ENCODE measurements at places on chromosomes 5 and 9. TPM values are rescaled to one million over a fixed set of nuclear protein-coding genes. Genes with fewer than 3 reads are reported as not detected.

Gene IRGM
- total RNA-seq = not detected

Gene TMEM174
- total RNA-seq = not detected

Gene CCDC152
- 3.3 TPM for total RNA-seq

Gene FOXD4
- not detected for total RNA-seq

Gene FCN2
- total RNA-seq = not detected

Gene FOXD4L6
- total RNA-seq = not detected

- no peak for DNase-seq
These were observed 282.6 kb downstream of the SPATA31D1 start for GRCh38 chr9:82271106-82271561.

DNA sequence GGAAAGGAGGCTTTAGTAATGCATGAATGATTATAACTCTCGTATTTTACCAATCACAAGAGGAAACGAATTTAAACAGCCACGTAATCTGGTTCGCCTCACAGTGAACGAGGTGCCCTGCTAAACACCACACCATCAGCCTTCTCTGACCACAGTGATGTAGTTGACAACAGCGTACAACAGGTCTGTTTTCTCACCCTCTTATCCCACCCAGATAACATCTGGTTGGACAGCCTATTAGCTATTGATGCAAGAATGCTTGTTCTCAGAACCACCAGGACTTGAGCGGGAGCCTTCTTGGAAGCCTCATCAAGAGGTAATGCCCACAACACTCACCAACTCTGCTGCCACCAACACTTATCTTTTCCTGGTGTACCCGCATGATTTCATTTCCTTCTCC lies 23.3 kb downstream of the SLC1A3 start:
- no peak for DNase-seq

GRCh38 chr9:137058521-137059234 lies 4.8 kb upstream of the ENTPD2 start:
- DNase-seq = no peak

- no peak for DNase-seq
These were observed 65.9 kb downstream of the ARHGAP26 start for GRCh38 chr5:142836048-142836447.

DNA sequence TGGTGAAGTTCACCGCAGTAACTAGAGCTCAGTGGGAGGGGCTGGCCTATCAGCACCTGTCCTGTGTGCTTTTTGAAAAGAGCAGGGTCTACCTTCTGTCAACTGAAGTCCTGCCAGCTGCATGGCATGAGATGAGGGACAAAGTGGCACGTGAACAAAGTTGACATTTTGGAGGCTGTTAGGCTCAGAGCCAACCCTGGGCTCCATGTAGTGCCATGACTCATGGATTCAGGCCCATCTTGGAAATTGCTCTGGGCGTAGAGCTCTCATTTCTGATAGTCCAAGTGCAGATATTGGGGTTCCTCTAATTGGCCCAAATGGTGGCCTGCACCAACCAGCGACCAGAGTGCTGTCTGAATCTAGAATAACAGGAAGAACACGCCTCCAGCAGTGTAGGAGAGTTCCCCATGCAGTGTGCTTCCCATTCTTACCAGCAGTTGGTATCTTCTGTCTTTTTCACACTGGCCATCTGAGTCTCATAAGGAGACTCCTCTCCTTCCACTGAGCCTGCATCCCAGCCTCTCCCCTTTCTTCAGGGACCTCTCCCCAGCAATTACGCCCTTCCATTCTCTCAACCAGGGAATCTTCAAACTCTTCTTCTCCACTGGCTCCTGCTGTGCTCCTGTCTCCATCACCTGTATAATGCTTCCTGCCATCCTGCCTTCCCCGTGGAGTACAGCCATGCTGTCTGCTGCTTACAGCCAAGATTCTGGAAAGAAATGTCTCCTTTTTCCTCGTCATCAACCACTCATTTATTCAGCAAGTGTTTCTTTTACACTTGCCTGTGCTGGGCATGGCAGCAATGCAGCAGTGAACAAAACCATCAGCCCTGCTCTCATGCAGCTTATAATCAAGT lies 30.4 kb downstream of the IRF1 start:
- no peak for DNase-seq

- DNase-seq = no peak
These were observed 1.6 kb downstream of the PLCXD3 start for GRCh38 chr5:41508696-41509398.

DNA sequence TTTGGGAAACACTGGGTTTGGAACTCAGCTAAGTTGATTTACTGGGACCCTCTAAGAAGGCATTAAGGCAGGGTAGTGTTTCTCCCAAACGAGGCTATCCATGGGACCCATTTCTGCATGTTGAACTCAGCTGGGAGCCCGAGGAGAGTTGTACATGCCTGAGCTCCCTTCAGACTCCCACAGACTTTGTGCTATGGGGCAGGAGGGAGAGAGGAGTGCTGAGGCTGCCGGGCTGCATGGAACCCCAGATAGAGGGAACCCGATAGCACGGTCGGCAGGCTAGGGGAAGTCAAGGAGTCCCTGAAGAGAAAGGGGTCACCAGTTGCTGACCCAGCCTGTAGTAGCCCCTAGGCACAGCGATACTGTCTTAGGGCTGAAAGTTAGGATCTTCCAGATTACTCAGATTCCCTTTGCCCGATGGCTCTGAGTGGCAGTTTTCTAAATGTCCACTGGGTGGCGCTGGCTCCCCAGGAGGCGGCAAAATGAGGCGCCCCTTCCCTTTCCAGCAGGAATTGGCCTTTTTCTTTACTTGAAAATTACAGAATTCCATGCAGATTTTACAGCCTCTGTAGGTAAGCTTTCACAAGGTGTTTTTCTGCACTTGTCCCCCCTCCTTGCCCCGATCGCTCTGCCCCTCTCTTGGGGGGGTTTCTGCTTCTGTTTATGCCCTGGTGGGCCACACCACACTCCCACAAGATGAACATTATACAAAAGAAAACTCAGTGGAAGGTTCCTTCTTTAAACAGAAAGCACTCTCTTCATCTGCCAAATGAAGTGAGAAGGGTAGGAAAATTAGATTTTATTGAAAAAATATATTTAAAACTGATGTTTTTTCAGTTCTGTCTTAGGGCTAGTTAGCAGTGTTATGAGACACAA lies 17.8 kb downstream of the NANS start:
- no peak for DNase-seq

GRCh38 chr9:97723819-97724218 lies 26.7 kb upstream of the XPA start:
- no peak for DNase-seq

DNA sequence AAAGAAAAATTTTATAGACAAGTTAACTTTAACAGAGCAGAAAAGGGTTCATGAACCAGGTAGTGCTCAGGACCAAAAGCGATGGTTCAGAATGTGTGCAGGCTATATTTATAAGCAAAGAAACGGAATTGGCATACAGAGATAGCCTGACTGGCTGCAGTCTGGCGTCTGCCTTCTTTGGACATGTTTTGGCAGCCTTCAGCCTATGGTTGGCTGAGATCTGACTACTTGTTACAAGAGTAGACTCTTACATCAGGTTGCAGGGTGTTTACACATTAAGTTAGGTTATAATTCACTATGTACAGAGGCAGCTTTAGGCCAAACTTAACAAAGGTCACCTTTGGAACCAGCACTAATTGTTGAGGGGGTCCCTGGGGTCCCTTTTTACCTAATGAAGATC lies 7.0 kb downstream of the NOP16 start:
- no peak for DNase-seq

GRCh38 chr5:105670596-105670995 lies 2000.1 kb downstream of the EFNA5 start:
- no peak for DNase-seq

DNA sequence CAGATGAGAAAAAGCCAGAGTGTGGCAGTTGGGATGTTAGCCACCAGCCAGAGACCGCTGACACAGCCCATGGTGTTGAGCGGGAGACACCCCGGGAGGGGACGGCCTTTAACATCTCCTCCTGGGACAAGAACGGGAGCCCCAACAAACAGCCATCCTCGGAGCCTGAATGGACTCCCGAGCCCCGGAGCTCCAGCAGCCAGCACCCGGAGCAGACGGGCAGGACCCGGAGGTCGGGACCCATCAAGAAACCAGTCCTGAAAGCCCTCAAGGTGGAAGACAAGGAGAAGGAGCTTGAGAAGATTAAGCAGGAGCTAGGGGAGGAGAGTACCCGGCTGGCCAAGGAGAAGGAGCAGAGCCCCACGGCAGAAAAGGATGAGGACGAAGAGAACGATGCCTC lies 28.0 kb upstream of the POMT1 start:
- DNase-seq = no peak

GRCh38 chr9:119366909-119367682 lies 2.1 kb downstream of the BRINP1 start:
- DNase-seq = no peak

- no peak for DNase-seq
These were observed 68.5 kb downstream of the SLC28A3 start for GRCh38 chr9:84271921-84272556.

GRCh38 chr9:73684601-73685000 lies 532.9 kb downstream of the ANXA1 start:
- no peak for DNase-seq

DNA sequence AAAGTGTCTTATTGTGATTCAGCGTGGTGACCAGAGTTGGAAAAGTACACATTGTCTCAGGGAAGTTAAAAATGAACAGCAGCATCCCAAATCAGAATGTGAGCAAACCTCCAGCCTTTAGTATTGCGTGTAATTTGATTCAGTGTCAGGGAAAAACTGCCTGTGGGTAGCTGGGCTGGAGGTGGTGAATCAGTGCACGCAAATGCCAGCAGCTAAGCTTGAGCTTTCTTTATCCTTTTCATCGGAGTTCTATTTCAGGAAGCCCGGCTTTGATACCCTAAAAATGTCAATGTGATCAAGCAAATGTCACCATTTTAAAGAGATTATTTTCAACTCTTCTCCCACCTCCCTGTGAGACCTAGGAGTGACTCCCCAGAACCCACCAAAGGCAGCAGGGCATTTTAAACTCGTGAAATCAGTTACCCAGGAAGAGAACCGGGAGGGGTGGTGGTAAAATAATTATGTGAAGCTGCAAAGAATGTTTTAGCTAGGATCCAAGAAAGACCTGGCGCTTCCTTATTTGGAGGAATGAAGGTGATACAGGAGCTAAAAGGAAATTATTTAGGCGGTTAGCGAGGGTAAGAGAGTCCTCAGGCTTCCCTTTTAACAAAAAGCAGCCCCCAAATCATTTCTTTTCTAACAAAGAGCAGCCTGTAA lies 25.7 kb upstream of the C5orf47 start:
- no peak for DNase-seq

DNA sequence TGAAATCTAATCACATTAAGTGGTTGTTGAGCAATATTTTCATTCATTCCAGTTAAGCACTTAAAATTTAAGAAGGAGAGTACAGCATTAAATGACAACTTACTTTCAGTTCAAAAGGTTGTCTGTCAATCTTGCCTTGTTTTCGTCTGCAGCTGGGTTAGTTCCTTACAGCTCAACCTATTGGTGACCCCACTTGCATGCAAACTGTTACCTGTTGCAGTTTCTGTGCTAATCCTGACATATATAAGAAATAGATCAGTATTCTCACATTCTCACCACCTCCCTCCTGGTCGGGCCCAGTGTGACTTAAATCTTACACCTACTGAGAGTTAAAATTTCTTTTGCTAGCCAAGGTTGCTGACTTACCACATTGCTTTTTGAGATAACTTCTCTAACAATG lies 191.8 kb upstream of the SMC2 start:
- DNase-seq = no peak

DNA sequence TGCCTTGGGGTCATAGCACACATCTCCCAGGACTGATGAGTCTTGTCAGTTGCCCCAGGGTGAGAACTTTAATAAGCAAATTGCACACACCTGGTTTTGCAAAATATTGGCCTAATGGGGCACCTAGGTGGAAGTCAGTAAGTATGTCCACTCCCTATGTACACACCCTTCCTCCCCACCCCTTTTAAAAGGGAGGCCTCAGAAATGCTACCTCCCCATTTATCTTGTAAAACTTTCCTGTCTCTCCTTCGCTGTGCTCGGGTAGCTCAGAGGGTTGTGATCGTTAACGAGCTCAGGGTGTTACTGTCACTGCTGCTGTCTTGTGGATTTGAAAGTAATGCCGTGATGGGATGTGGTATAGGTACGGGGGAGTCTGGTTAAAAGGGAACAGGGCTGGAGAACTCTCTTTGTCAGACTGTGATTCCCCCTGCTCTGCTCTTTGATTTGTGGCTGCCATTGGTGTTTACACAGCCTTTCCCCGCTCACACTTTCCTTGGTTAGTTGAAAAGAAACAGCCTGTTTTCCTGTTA lies 26.2 kb downstream of the ZNF462 start:
- DNase-seq = no peak

- DNase-seq = no peak
These were observed 406.2 kb upstream of the FTMT start for GRCh38 chr5:121445511-121445910.

DNA sequence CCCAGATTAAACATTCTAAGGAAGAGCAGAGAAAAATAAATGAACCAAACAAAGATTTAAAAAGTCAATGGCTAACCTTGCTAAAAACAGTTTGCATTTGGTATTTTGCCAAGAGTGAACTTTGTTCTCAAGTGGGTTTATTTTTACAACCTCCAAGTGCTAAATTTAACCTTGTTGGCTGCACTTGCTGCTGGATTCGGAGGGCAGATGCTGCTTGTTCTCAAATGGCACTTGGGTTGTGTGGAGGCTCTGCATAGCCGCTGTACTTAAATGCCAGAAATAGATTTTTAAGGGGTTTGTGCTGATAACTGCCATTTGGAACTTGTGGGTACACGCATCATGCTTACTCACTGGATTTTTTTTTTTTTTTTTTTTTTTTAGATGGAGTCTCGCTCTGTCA lies 13.3 kb upstream of the SPATA24 start:
- DNase-seq = no peak

- DNase-seq = no peak
These were observed 19.8 kb downstream of the BARHL1 start for GRCh38 chr9:132602207-132602606.

- no peak for DNase-seq
These were observed 628.1 kb upstream of the TYRP1 start for GRCh38 chr9:12065050-12065449.

GRCh38 chr9:109328978-109329637 lies 8.2 kb upstream of the EPB41L4B start:
- no peak for DNase-seq

Measured in urinary bladder (tissue), 4 donors.